Cerebellar nuclear complex (tissue), 1 donor: ENCODE measurements at places on chromosomes 4 and X.

- no peak for DNase-seq
These were observed 72.5 kb downstream of the RGS12 start for GRCh38 chr4:3365326-3365725.

- DNase-seq = no peak
These were observed 10.6 kb downstream of the TSPAN6 start for GRCh38 chrX:100625985-100626491.

GRCh38 chrX:103879339-103879738, 47.3 kb upstream of the RAB9B start:
- DNase-seq = no peak

DNA sequence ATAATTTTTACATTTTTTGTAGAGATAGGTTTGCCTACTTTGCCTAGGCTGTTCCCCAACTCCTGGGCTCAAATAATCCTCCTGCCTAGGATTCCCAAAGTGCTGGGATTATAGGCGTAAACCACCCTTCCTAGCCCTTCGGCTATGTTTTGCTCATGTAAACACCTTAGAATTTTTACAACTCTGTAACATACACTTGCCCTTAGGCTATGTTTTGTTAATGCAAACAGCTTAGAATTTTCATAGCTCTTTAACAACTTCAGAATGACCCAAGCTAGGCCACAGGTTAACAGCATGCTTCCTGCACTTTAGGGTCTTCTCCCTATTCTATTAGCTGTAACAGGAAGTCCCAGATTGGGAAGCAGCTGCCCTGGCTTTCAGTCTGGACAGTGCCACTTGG, 24.2 kb downstream of the KLHL15 start:
- no peak for DNase-seq

DNA sequence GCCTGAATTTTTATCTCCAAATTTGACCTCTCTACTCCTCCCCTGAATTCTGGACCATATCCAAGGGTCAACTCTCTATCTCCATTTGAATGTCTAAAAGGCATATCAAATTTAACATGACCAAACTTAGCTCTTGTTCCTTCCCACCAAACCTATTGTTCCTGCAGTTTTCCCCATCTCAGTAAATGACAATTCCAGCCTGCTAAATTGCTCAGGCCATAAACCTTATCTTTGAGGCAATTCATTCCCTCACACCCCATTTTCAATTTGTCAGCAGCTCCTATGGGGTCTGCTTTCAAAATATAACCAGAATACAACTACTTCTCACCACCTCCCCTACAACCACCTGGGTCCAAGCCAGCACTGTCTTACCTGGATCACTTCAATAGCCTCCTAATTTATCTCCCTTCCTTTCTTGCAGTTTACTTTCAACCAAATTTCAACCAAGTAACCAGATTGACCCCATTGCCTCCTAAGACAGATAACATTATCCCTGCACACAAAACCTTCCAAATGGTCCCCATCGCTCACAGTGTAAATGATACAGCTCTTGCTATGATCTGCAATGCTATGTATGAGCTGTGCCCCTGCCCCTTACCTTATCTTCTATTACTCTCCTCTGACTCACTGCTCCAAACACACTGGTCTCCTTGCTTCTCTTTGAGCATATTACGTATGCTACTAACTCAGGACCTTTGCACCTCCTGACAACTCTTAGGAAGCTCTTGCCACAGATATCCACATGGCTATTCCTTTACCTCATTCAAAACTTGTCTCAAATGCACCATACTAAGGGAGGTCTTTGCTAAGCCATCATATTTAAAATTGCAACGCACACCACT, 66.0 kb downstream of the CAMK2D start:
- DNase-seq = no peak

DNA sequence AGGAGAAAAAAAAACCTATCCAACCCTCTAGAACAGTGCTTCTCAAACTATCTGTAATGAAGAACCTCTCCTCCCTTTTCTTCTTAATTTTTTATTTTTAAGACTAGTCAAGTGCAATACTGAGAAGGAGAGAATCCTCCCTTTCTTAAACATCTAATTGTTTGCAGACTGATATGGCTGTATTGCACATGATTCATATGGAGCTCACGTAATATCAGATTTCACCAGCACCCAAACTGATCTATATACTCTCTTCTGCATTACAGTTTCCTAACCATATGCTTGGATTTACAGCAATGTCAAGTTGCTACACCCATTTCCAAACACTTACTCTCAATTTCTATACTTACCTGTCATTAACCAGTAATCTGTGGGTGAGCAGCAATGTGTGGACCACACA, 9.5 kb downstream of the PRMT9 start:
- no peak for DNase-seq

DNA sequence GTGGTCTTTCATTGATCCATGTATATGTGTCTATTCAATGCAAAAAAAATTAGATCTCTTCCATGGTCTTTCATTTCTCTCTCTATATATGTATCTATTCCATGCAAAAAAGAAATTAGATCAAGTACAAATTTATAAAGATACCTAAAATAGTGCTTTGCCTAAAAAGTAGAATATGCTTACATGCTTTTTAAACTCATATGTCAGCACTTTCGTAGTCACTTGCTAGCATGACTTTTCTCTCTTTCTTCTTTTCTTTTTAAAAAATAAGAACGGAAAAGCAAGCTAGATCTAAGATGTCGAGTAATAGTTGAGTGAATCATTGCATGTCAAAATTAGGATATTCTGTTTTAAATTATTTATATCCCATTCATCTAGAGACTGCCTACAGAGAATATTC, 50.9 kb downstream of the PKD2 start:
- no peak for DNase-seq

- DNase-seq = peak; percentile 62
These were observed 629.1 kb upstream of the ATOH1 start for GRCh38 chr4:93199492-93199891.

DNA sequence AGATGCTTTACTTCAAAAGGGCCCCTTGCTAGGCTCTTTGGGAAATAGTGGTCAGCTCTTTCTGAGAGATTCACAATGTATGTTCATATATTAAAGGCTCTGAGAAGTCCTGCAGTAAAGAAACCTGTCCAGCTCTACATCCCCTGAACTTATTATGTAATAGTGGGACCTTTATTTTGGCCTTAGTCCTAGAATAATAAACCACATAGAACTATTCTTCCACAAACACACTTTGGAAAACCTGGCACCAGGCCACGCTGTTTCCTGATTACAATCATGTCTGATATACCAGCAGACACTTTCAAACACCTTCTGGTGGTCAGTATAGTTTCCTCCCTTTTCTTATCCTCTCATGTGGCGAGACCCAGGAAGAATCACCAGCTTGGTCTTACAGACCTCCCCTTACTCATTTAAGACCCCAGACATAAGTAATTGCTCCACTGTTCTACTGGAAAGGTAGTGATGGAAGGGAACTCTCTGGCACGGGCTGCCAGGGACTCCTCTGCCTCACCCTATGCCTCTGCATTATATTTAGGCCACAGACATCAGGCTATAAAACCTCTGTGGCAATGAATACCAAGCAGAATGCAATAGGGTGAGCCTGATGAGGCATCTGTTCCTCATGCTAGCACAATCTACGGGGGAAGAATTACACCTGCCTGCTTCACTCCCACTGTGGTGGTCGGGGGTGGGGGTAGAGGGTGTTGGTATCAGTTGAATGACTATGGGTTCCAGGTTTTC, 5.7 kb upstream of the PPEF1 start:
- DNase-seq = no peak

DNA sequence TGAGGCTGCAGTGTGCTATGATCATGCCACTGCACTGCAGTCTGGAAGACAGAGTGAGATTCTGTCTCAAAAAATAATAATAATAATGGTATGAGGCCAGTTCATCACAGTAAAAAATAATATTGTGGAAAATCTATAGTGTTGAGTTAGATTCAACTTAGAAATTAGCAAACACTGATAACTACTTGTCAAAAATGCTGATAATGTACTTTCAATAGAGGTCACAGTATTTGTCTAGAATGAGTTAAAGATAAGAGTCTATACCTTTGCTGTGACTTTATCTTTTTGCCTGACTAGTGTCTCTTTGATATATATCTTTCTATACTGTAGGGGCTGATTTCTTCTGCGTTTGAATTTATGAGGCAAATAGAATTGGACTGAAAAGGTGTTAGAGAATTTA, 430.6 kb downstream of the RPA4 start:
- DNase-seq = no peak

GRCh38 chr4:117284736-117285135, 199.4 kb upstream of the TRAM1L1 start:
- no peak for DNase-seq

DNA sequence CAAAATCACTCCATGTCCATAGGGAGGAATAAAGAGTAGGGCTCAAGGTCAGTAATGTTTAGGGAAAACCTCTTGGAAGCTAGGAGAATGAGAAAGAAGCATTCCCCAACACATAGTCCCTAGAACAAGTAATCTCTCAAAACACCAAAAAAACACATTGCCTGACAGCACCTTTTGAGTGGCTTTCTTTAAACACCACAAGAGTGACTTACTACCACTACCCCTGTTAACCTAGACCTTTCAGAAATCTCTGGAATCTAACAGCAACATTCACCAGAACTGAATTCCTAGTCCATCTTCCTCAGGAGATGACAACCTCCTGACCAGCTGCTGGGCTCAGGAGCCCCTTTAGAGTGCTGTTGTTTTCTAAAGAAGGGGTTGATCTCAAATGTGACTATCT, 142.2 kb downstream of the SOWAHB start:
- no peak for DNase-seq
